Stimulated activated CD4-positive, alpha-beta T cell treated with anti-CD3 and anti-CD28 coated beads, Interleukin-15, amount 100 ng/mL, for 1 hour (primary cell): ENCODE measurements at places on chromosomes 11 and 22.

DNA sequence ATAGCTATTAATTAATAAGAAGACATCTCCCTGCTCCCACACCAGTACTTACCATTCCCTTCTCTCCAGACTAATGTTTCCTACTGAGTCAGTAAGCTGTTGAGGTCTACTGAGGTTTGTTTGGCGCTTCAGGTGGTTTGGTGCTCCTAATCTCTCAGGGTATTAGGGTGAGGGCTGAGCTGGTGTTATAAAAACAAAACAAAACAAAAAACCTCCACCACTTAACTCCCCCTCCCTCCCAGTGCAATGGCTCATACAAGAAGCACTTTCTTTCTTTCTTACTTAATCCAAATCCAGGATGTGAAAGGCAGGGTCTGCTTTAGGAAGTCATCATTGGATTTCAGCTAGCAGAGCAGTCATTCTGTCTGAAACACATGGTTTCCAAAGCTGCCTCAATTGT lies 15.3 kb downstream of the CSTPP1 start:
- DNase-seq: no peak

GRCh38 chr11:64526346-64526745 lies 64.7 kb upstream of the SLC22A12 start:
- DNase-seq: no peak

DNA sequence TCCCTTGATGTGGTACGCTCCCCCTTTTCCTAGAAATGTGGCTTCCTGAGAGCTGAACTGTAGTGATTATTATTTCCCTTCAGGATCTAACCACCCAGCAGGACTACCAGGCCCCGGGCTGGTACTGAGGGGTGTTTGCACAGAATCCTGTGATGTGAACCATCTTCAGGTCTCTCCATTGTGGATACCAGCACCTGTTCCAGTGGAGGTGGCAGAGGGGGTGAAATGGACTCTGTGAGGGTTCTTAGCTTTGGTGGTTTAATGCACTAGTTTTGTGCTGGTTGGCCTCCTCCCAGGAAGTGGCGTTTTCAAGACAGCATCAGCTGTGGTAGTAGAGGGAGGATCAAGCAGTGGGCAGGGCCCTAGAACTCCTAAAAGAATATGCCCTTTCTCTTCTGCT lies 18.6 kb downstream of the C11orf91 start:
- no peak for DNase-seq

- DNase-seq: no peak
Observed at GRCh38 chr22:48039326-48039725, 1276.9 kb downstream of the TBC1D22A start.

DNA sequence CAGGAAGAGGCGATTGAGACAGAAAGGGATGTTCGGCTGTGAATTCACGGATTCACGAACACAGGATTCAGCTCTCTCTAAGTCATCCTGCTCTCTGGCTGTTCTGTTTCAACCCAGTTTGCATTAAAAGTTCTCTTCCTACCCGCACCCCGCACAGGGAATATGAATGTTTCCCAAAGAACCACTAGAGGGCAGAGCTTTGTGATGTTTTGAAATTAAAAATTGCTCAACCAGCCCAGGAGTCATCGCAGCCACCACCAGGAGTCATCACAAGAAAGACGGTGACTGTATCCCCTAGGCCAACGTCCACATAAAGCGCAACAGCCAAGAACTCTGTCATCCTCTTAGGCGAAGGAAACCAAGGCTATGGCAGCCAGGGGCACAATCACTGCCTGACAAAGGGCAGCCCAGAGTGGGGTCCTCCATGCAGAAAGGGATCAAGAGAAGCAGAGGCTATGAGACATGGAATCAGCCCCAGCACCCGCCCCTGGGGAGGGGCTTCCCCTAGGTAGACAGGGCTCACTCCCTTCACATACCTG lies 122.4 kb downstream of the WT1 start:
- DNase-seq: no peak

DNA sequence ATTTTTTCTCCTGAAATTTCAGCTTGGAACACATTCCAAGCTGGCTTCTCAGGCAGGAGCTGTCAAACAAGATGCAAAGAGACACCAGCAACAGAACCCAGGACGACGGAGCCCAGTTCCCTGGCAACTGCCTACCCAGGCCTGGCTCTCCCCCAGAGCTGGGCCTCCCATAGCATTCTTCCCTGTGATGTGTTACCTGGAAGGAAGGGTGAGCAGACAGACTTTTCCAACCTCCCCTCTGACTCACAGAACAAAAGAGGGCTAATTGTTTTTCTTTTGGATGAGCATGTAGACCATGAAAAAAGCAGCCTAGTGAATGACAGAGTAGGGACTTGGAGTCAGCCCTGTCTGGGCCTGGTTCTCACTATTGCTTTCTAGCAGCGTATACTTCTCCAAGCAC lies 55.3 kb upstream of the BMAL1 start:
- DNase-seq: no peak

DNA sequence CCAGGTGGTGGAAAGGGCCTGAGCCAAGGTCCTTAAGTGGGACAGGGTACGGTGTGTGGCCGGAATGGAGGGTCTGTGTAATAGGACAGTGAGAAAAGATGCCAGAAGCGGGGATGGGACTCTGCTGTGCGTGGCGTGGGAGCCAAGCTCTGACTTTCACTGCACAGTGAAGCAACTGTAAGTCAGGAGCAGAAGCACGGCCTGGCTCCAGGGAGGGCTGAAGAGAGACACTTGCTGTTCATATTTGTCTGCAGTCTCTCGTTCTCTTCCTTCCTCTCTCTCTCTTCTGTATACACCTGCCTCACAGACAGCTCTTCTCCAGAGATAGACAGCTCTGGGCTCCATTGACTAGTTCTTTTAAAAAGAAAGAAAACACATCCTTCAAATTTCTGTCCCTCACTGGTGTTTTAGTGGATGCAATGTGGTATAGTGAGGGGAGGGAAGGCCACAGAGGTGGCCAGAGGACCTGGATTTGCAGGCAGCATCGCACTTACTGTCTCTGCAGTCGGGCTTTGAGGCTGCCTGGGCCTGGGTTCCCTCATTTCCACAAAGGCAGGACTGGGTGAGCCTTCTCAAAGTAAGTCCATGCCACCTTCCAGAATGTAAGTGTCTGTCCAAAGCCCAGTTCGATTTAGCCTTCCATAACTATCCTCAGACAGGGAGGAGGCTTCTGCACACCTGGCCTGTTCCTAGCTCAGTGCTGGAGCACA lies 2.1 kb downstream of the IL17RA start:
- no peak for DNase-seq

DNA sequence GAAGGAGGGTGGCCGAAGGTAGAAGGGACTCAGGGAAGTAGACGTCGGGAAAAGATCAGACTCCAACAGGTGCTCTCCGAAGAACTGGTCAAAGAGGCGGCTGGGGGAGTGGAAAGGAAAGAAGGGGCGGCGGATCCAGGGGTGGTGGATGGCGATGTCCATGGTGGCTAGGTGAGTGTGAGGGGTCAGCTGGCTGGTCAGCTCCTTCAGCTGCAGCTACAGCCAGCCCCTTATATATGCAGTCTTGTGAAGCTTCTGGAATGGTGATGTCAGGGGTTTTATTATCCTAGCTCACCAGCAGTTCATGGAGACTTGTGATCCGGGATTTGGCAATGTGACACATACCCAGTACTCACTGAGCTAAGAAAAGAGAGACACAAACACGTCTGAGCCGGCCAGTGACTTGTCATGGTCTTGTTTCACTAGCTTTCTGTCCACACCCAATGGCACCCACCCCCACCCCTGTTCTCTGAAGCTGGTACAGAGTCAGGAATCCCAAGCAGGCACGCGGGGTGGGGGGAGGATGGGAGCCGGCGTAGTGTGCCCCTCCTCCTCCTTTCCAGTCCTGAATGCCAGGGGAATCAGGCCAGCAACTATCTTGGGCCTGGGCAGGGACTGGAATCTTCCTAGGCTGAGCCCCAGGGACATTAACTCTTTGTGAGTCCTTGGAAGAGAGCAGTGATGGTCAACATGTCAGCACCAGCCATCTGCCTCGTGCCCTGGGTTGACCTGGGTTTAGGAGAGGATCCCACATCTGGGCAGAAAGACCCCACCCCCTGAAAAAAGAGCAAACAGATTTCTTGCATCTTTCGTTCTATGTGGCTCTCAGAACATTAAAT lies at the start of gene CRYAB:
TSS of gene CRYAB (minus strand) at position 208 of the 839 bp plus-strand sequence. CDS start at position 162, 46 bp downstream.
- no peak for DNase-seq

GRCh38 chr11:118851970-118852369 lies 31.7 kb upstream of the CXCR5 start:
- no peak for DNase-seq

GRCh38 chr22:19292458-19293230 lies 1.1 kb upstream of the CLTCL1 start:
- DNase-seq: no peak

DNA sequence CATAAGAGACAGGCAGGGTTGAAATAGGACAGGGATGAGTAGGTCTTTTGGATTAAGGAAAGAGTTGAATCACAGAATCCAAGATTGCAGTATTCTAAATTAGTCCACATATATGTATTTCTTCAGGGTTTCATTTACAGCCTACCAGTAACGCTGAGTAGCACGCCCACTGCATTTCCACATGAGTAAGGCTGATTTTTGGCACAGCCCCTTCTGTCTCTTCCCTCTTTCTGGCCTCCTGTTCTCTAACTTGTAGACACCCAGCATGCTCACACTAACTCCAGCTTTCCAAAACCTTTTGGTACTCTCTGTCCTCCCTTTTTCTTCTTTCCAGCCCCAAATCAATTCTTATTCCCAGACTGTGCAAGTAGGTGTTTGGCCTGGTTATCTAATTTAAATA lies 3.7 kb upstream of the SIK2 start:
- no peak for DNase-seq

GRCh38 chr11:121870206-121871045 lies 245.6 kb downstream of the BLID start:
- DNase-seq: no peak

DNA sequence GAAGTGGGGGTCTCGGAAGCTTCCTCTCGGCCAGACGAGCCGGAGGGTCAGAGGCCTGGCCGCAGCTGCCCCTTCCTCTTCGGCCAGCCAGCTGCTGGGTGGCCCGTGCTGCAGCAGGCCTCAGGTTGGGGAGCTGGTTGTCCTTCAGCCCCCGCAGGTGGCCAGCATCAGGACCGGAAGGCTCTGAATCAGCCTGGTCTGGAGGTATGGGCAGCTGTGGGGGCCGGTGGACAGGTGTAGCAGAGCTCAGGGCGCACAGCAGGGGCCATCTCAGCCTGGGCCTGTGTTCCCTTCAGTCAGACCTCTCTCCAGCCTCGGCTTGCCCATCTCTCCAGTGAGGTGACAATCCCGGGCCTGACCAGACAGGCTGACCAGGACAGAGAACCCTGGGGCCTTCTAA lies 13.9 kb upstream of the TBX1 start:
- no peak for DNase-seq

- DNase-seq: no peak
Observed at GRCh38 chr22:17268501-17269223, 49.4 kb upstream of the ADA2 start.

DNA sequence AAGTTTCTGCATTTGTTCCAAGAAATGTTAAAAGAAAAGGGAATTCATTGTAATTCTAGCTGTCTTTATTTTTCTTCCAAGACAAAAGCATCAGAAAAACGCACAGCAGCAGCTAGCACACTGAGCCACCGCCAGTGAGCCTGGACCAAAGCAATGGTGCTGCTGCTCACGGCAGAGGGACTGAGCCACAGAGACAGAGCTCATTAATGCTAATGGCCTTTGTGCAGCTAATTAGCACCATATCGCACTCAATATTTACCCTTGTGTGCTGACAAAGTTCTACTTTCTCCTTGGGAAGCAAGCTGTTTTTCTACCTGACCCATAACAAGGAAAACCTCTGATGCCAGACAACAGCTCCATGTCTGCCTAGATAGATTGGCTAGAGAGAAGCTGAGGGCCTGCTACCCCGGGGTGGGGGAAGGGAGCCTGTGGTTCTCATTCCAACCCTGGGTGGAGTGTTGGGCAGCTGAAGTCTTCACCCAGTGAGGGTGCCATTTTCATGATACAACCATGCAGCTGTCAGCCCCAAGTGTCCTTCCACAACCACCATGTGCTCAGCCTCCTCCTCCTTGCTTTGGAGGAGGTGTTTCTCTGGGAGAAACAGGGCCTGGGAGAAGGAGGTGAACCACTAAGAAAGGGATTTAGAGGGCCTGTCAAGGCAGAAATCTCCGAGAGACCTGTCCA lies 131.1 kb upstream of the NCAM1 start:
- no peak for DNase-seq

DNA sequence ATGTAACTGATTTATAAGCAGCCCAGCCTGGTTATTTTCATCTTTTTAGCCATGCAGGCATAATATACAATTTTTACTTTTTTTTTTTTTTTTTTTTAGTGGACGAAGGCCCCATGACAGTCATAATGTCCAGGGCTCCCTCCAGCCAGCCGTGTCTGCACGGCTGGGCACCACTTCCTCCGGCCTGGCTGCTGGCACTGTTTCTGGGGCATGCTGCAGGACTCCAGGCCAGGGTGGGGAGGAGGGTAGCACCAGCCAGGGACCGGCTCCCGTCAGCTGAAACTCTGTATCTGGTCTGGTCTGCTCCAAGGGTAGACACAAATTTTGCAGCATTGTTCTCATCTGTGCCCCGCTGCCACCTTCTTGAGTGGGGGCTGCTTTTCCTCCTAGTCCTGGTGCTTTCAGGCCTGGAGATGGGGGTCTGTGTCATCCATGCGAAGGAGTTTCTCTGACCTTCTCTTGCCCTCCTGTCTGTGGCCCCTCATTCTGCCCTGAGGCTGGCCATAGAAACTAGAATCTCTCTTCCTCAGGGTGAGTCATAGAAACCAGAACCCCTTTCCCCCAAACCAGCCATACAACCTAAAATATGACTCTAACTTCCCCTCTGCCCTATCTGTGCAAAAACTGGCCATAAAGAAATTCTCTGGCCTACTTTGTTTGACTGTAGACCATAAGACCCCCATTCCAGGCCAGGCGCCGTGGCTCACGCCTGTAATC lies 9.2 kb upstream of the RRP7A start:
- DNase-seq: no peak

DNA sequence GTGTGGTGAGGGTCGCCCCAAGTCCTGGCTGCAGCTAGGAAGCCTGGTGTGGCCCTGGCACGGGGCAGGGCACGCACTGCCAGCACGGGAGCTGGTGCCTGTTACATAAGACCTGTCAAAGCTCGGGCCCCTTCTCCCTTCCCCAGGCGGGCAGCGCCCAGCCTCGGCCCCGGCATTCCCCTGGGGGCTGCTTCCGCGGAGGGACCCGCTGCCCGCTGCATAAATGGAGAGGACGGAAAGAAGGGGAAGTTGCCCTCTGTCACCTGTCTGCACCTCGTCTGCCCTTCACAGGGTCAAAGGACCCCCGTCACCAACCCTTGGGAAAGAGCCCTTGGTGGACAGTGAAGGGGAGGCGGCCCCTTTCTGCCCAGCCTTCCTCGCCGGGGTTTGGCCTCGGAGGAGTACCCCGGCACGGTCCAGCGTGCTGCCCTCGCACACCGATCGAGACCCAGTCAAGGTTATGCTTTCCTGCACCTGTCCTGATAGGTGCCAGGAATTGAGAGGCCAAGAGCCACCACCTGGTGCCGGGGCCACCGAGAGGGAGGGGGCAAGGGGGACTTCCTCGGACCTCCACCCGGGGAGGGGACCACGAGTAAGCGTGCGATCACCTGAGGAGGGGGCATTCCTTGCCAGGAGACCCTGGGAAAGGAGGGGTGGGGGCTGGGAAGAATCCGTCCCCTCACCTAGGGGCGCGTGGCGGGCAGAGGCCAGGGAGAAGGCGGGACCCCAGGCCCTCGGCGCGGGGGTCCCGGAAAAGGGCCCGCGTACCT lies 16.8 kb upstream of the MFRP start:
- no peak for DNase-seq
